Activated CD8-positive, alpha-beta memory T cell treated with anti-CD3 and anti-CD28 coated beads, Interleukin-2, amount 10 ng/mL, durations not matched to agents 7 days and 5 days (primary cell): ENCODE measurements at places on chromosomes 6 and 20. TPM values are rescaled to one million over a fixed set of nuclear protein-coding genes. Genes with fewer than 3 reads are reported as not detected.

GRCh38 chr20:46154305-46154704 lies 36.2 kb downstream of the CD40 start:
- H3K36me3 ChIP-seq: no peaks in the 10 kb centered on the region
- H3K4me3 ChIP-seq: no peak overlapping the region
- peaks cover 20% of the 10 kb centered on the region for H3K27me3 ChIP-seq
- H3K4me1 ChIP-seq: no peaks in the 10 kb centered on the region
- no peak overlapping the region for H3K27ac ChIP-seq
- no peak for DNase-seq

DNA sequence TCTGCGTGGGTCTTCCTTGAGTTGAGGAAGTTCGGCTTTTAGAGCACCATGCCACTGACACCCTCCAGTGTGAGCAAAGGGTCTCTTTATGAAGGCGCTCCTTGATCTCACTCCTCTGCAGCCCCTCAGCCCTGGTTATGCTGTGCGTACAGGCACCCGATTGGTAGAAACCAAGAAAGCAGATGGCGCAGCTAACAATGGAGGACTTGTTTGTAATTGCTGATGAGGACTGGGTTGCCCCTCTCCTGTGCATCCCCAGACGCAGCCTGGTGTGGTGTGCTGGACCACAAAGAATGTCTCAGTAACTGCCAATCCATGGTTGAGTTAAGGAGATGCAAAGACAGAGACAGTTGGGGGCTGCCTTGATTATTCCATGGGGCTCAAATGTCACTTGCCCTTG lies 30.2 kb downstream of the INSM1 start:
- H3K4me3 ChIP-seq: no peak overlapping the region
- no peaks in the 10 kb centered on the region for H3K4me1 ChIP-seq
- no peak overlapping the region for H3K27ac ChIP-seq
- no peak for DNase-seq
- no peaks in the 10 kb centered on the region for H3K27me3 ChIP-seq

DNA sequence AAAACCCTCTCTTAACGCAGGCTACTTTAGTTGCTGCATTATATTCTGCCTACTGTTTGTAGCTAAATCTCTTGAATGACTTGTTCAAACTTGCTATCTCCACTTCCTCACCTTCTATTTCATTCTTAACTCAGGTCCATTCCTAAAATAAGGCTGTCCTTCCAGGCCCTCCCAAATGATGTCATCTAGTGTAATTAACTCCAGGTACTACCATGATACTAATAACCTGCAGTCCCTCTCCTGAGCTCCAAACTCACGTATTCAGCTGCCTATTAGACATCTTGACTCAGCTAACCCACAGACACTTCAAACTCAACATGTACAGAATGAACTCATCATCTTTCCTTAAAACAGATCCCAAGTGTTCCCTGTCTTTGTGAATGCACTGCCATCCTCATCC lies 10.5 kb upstream of the TOP1 start:
- no peaks in the 10 kb centered on the region for H3K4me1 ChIP-seq
- DNase-seq: no peak
- no peak overlapping the region for H3K4me3 ChIP-seq
- no peaks in the 10 kb centered on the region for H3K27me3 ChIP-seq
- H3K27ac ChIP-seq: no peak overlapping the region

- H3K4me3 ChIP-seq: peak overlapping the region; percentile 82
- peak overlapping the region; percentile 95 for H3K27ac ChIP-seq
- H3K27me3 ChIP-seq: no peaks in the 10 kb centered on the region
- peaks cover 36% of the 10 kb centered on the region for H3K36me3 ChIP-seq
These were observed 1.9 kb downstream of the ASF1A start for GRCh38 chr6:118895859-118896258.

The TBXT gene
- total RNA-seq: not detected

GRCh38 chr20:4136967-4137334 lies 121.6 kb upstream of the RNF24 start:
- no peak overlapping the region for H3K27ac ChIP-seq
- H3K27me3 ChIP-seq: peaks cover 7% of the 10 kb centered on the region
- peaks cover 16% of the 10 kb centered on the region for H3K4me1 ChIP-seq

DNA sequence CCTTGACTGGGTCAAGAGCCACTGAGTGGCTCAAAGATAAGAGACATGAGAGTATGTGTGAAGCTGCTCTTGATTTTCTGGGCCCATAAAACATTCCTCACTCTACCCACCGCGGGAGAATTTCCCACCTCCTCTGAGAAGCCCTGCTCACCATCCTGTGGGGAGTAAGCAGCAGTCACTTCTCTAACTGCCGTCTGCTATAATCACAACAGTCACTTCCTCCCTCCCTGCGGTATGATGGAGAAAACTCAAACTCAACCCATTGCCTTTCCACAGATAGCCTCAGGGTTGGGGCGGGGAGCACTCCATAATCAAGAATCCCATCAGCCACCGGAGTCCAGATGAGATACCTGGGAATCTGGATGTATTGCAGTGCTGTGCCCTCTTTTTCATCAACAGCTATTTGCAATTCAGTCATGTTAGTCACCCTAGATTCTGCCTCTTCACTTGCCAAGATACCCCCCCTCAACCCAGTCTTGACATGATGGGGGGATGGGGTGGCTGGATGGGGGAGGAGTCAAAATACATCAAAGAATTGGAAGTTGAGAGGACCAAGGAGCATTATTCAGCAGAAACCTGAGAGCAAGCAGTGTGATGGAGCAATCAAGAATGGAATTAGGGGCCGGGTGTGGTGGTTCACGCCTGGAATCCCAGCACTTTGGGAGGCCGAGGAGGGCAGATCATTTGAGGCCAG lies 5.1 kb downstream of the MOCS1 start:
- peaks cover 10% of the 10 kb centered on the region for H3K27me3 ChIP-seq
- H3K27ac ChIP-seq: no peak overlapping the region
- H3K4me3 ChIP-seq: no peak overlapping the region
- H3K4me1 ChIP-seq: no peaks in the 10 kb centered on the region

DNA sequence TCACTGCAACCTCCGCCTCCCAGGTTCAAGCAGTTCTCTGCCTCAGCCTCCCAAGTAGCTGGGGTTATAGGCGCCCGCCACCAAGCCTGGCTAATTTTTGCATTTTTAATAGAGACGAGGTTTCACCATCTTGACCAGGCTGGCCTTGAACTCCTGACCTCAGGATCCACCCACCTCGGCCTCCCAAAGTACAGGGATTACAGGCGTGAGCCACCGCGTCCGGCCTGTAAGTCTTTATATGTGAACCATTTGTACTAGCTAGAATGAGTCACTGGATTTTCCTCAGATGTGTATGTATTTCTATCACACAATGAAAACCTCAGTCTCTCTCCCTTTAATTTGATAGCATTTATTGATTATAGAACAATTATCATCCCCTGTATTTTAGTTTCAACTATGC lies 34.0 kb downstream of the ITCH start:
- H3K27me3 ChIP-seq: no peaks in the 10 kb centered on the region
- H3K4me3 ChIP-seq: no peak overlapping the region
- H3K27ac ChIP-seq: no peak overlapping the region
- peaks cover 41% of the 10 kb centered on the region for H3K36me3 ChIP-seq

The SPATS1 gene
- total RNA-seq: not detected

DNA sequence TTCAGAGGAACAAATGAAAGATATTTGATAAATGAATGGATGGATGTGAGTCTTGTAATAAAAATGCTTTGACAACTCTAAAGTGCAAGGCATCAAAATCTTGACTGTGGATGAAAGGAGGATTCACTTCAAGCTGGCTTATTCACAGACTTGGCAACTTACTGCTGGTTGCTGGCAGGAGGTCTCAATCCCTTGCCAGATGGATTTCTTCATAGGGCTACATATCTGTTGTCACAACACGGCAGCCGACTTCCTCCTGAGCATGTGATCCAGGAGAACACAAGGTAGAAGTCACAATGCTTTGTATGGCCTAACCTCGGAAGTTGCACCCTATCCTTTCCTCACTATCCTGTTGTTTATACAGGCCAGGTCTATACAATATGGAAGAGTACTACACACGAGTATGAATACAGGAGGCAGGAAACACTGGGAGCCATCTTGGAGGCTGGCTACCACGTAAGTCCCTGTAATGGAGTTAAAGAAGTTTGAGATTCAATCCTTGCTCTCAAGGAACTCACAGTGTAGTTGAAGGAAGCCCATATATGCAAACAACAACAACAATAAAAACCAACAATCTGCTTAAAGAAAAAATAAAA lies 97.9 kb downstream of the ID4 start:
- H3K27ac ChIP-seq: no peak overlapping the region
- H3K36me3 ChIP-seq: no peaks in the 10 kb centered on the region
- no peaks in the 10 kb centered on the region for H3K4me1 ChIP-seq
- no peak for DNase-seq
- no peak overlapping the region for H3K4me3 ChIP-seq
- no peaks in the 10 kb centered on the region for H3K27me3 ChIP-seq

GRCh38 chr6:166446146-166446545 lies 63.4 kb upstream of the MPC1 start:
- no peak for DNase-seq
- H3K27me3 ChIP-seq: peaks cover 2% of the 10 kb centered on the region
- no peaks in the 10 kb centered on the region for H3K36me3 ChIP-seq

The CNR1 gene
- total RNA-seq: not detected

DNA sequence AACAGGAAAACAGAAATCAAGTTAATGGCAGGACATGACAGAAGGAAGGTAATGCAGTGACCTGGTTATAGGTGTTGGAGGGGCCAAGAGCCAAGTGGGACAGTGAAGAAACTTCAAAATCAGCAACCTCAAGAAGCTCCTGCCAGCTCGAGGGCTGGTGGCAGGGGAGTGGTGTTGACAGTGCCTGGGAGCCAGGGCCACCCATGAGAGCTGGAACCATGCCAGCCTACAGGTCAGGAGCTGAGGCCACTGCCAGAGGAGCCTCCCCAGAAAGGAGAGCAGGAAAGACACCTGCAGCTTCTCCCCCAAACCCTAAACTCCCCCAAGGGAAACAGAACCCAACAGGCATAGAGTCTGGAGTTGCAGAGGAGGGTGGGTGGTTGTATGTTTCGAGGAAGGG lies 262.1 kb downstream of the LRFN2 start:
- peaks cover 32% of the 10 kb centered on the region for H3K27me3 ChIP-seq
- no peak for DNase-seq
- no peaks in the 10 kb centered on the region for H3K36me3 ChIP-seq
- no peak overlapping the region for H3K4me3 ChIP-seq

The TMEM244 gene
- total RNA-seq: 0.73 TPM

The HLA-DQA1 gene
- 74.4 TPM for total RNA-seq

DNA sequence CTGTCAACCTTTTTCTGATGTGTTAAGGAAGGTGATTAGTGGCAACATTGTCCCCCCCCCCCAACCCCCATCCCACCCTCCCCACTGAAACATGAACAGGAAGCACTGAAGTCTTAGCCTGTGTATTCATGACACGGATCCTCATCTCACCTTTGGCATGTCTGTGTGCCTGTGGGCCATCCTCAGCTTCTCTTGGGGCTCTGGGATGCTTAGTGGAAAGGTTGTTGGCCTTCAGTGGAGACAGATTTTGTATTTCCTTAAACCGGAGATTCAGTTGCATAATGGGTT lies 93.6 kb downstream of the RREB1 start:
- no peak overlapping the region for H3K27ac ChIP-seq

The LY6G6F gene
- total RNA-seq: not detected

The OR2J3 gene
- total RNA-seq: not detected

DNA sequence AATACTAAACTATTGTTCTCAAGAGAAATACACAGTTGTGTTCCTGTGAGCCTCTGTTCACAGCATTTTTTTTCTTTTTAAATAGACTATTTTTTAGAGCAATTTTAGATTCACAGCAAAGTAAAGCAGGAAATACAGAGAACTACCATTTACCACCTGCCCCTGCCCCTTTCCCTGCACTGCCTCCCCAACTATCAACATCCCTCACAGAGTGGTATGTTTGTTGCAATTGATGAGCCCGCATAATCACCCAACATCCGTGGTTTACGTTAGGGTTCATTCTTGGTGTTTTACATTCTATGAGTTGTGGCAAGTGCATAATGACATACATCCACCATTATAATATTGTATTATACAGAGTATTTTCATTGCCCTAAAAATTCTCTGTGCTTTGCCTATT lies 71.6 kb upstream of the TNFAIP3 start:
- peaks cover 81% of the 10 kb centered on the region for H3K4me1 ChIP-seq
- no peaks in the 10 kb centered on the region for H3K36me3 ChIP-seq
- H3K27me3 ChIP-seq: no peaks in the 10 kb centered on the region

GRCh38 chr6:138527411-138528088 lies 28.3 kb upstream of the NHSL1 start:
- no peaks in the 10 kb centered on the region for H3K4me1 ChIP-seq
- H3K27me3 ChIP-seq: peaks cover 32% of the 10 kb centered on the region
- H3K36me3 ChIP-seq: no peaks in the 10 kb centered on the region

- DNase-seq: no peak
- no peak overlapping the region for H3K27ac ChIP-seq
- H3K27me3 ChIP-seq: no peaks in the 10 kb centered on the region
- no peak overlapping the region for H3K4me3 ChIP-seq
These were observed 190.8 kb upstream of the BMP2 start for GRCh38 chr20:6576726-6577125.

GRCh38 chr20:19974630-19975435 lies 42.3 kb upstream of the NAA20 start:
- peaks cover 6% of the 10 kb centered on the region for H3K27me3 ChIP-seq
- no peak overlapping the region for H3K27ac ChIP-seq
- H3K4me3 ChIP-seq: no peak overlapping the region
- no peak for DNase-seq

DNA sequence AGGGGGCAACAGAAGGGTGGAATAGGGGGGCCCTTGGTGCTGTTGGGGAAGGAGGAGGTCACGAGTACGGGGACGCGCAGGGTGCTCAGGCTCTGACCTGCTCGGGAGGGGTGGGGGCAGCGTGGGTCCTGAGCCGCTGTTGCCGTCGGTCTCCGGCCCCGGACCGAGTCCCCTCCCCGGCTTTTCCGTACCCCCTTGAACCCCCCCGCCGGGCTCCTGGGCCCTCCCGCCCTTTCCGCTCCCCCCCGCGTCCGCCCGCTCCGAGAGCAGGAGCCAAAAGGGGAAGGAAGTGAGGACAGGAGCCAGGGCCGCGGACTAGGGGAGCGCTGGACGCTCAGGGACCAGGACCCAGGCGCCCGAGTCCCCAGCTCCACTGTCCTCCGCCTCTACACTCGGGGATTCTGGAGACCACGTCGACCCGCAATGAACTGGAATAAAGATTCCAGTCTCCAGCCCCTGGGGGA lies at the start of gene RGL2:
Gene RGL2, minus strand, starts transcription at position 170 of the 464 bp plus-strand sequence. CDS start 332 bp downstream, outside the sequence.
- peaks cover 33% of the 10 kb centered on the region for H3K36me3 ChIP-seq
- H3K4me3 ChIP-seq: peak within 1 kb of the TSS; percentile 90
- peaks cover 33% of the 10 kb centered on the region for H3K4me1 ChIP-seq
- H3K27ac ChIP-seq: peak within 1 kb of the TSS; percentile 99
- peak; percentile 83 for DNase-seq

The GUCA1A gene
- not detected for total RNA-seq

The TAGAP gene
- total RNA-seq: 53.0 TPM

DNA sequence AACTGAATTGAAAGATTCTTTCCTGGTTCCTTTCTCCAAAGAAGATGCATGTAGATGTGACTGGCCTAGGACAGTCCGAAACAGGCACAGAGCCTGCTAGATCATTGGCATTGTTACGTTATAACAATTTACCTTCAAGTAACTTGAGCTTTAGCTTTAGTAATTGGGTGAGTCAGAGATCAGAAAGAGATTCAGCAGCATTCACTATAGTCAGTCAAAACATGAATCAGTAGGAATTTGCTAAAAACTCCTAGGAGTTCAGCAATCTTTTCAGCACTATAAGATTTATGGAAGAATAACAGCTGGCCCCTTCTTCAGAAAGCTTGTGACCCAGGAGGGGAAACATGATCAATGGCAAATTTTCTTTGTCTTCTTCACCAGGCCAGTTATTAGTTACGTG lies 281.7 kb upstream of the PRDM1 start:
- peaks cover 28% of the 10 kb centered on the region for H3K36me3 ChIP-seq
- H3K4me1 ChIP-seq: peaks cover 34% of the 10 kb centered on the region
- H3K4me3 ChIP-seq: no peak overlapping the region
- H3K27ac ChIP-seq: no peak overlapping the region
